Fibroblast of pulmonary artery (primary cell): ENCODE measurements at places on chromosomes 7 and 10.
A peak's percentile ranks its signal among the peaks of the same experiment; 100 is the strongest.

DNA sequence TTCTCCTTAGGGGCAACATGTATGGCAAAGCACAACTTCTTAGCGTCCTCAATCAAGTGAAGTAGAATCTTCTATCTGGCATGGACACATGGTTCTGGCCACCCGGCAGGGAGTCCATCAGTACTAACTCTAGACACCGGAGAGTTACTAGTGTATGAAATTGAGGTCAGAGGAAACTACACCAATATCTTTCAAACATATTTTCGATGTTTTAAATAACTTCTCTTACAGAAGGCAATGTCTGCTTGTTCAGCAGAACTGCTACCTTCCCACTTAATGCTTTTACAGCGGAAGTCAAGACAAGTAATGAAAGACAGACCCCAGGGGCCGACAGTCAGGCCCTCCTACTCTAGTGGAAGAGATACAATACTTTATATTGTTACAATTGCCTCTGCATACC is 89.9 kb downstream of the RNF216 start:
- DNase-seq, result peak; percentile 33

- no peak for DNase-seq
Measured at GRCh38 chr7:94444813-94445212, 50.1 kb downstream of the COL1A2 start.

DNA sequence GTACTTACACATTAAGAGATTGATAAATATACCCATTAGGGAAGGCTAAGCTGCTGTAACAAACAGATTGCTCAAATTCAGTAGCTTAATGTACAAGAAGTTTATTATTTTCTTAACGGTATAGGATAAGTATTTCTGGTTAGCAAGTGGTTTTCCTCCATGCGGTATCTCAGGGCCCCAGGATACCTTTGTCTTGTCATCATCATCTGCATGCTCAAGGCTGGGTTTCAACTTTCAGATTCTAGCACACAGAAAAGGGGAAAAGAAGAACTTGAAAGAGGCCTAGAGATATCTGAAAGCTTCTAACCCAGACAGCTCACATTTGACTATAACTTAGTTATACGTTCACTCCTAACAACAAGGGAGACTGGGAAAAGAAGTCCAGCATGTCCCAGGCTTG is 11.8 kb upstream of the GALNT17 start:
- no peak for DNase-seq

GRCh38 chr7:73761854-73762658 is 8.0 kb downstream of the CLDN3 start:
- DNase-seq, result no peak

- no peak for DNase-seq
Measured at GRCh38 chr7:129368389-129368986, 65.7 kb upstream of the STRIP2 start.

DNA sequence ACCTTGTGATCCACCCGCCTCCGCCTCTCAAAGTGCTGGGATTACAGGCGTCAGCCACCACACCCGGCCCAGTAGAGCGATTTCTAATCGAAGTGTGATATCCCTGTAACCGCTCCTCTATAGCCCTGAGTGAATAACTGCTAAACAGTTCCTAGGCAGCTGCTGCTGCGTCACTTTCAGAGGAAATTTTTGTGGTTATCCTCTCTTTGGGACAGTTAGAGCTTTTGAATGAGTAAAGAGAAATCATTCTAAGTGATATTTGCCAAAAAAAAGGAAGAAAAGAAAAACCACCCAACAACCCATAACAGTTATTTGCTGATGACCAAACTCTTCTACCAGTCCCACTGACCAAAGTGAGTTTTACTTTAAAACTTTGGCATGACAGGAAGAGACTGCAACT is 59.9 kb downstream of the MKX start:
- no peak for DNase-seq

DNA sequence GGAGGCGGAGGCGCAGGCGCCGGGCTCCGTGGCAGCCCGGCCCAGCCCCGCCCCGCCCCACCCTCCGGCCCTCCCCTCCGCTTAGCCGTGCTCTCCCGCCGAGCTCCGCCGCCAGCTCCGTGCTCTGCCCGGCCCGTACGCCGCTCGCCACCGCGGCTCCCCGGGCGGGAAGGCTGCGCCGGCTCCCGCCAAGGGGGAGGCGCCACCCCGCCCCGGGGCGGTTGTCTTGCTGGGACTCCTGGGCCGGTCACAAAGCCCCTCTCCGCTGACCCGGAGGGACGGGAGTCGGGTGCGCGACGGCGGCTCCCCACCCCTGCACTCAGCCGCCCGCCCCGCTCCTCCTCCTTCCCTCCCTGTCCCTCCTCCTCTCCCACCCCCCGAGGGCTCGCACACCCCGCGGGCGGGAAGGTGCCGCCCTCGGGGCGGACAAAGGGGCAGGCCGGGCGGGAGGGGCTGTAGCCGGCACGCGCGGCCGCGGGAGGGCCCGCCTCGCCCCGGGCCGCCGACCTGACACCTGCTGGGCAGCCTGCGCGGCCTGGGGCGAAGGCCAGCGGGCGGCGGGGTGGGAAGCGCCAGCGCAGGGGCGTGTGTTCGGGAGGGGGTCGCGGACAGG is 11.5 kb upstream of the SP8 start:
- DNase-seq, result no peak

DNA sequence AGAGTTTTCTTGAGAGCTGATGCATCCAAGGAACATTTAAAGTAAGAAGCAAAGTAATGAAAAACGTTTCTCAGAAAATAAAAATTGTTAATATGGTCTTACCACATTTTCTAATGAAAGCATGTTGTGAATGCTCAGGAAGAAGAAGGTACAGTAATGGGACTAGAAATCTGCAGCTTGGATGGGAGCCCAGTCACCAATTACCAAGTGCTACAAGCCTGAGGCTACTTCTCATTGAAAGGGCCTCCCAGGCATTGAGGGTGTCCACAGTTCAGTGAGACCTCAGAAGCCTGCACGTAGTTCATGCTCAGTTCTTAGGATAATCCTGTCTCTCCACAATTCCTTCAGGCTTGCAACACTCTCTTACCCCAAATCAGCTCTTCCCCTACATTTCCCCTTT is 17.6 kb downstream of the PTN start:
- DNase-seq, result no peak

DNA sequence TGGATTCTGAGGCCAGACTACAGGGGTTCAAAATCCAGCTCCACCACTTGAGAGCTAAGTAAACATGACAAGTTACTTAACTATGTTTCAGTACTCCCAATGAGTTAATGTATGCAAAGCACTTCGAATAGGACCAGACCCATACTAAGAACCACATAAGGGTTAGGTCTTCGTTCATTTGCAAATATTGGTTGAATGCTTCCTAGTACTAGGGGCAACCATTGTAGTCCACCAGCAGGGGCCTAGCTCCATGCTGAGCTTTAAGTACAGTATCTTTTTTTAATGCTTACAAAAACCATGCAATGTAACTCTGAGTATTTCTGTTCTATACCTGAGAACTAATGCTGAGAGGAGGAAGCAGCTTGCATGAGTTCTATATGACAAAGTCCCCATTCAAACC is 80.4 kb upstream of the PDE1C start:
- no peak for DNase-seq

- no peak for DNase-seq
Measured at GRCh38 chr7:45690762-45691150, 116.6 kb downstream of the ADCY1 start.

- peak; percentile 46 for DNase-seq
Measured at GRCh38 chr7:30778255-30779025, 7.2 kb downstream of the MINDY4 start.

DNA sequence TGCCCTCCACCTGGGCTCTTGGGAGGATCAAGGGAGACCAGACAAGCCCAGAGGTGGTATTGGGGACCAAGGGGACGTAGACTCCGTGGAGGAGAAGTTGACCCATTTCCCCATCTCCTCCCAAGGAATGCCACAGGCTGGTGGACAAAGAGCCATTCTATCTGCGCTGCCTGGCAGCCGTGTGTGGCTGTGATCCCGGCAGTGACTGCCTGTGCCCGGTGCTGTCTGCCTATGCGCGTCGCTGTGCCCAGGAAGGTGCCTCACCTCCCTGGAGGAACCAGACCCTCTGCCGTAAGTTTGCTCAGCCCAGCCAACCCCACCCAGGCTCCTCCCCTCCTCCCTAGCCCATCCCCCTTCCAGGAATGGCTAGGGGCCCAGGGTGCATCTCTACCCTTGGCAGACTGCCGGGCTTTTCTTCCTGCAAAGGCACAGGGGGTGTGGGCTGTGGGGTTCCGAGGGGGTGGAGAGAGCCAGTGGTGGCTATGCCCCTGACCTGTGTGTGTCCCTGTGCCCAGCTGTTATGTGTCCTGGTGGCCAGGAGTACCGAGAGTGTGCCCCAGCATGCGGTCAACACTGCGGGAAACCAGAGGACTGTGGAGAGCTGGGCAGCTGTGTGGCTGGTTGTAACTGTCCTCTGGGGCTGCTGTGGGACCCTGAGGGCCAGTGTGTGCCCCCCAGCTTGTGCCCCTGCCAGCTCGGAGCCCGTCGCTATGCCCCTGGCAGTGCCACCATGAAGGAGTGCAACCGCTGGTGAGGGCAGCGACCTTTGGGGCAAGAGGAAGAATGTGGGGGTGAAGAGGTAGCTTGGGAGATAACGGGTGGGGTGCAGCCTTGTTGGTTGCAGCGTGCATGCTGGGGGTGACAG is 10.2 kb upstream of the ZNF467 start:
- no peak for DNase-seq

DNA sequence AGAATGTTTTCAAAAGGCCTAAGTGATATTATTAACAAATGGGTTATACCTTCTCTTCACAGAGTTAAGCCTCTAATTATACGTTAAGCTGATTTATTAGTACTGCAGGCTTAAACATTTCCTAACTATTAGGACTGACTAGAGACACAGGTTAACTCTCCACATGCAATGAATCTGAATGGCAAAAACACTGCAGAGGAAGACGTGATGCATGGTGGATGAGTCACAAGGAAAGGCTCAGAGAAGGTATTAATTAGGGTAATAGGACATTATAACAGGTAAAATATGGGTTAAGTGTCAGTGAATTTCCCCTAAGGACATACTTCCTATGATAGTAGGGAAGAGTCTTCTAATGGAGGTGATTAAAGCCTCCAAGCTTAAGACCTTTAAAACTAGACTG is 24.7 kb upstream of the SEM1 start:
- no peak for DNase-seq

DNA sequence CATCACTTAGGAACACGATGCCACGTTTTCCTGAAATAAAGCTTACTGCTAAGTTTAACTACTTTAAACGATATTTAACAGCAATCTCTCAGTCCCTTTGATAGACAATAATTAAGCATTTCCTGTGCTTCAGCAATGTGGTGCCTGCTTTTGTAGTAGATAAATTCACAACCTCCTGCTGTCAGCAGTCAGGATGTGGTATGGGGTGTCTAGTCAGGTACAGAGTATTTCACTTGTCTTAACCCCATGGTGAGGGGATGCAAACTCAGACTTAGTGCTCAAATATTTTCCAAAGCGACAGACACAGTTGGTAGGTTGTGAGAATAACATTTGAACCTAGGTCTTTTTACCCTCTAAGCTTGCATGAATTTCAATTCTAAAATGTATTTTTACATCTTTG is 526.2 kb upstream of the PFKP start:
- no peak for DNase-seq

GRCh38 chr7:30845426-30846135 is 66.1 kb upstream of the AQP1 start:
- DNase-seq, result peak; percentile 42

- DNase-seq, result no peak
Measured at GRCh38 chr7:155438777-155439176, 19.2 kb upstream of the EN2 start.

DNA sequence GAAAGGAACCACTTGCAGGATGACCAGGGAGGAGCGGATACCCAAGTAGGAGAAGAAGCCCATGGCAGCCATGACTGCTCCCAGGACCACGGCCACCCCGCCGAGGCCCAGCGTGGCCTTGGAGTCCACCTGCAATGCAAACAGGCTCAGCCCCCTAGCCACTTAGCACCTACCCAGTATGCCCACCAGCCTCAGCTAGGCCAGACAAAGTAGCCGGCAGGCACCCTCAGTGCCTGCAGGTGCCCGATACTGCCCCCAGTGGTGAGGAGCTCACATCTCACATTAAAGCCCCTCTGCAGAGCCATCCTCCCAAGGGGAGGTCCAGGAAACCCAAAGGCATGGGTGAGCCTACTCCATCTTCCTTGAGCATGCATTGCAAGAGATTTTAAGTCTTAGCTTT is 6.6 kb downstream of the NPC1L1 start:
- peak; percentile 34 for DNase-seq

DNA sequence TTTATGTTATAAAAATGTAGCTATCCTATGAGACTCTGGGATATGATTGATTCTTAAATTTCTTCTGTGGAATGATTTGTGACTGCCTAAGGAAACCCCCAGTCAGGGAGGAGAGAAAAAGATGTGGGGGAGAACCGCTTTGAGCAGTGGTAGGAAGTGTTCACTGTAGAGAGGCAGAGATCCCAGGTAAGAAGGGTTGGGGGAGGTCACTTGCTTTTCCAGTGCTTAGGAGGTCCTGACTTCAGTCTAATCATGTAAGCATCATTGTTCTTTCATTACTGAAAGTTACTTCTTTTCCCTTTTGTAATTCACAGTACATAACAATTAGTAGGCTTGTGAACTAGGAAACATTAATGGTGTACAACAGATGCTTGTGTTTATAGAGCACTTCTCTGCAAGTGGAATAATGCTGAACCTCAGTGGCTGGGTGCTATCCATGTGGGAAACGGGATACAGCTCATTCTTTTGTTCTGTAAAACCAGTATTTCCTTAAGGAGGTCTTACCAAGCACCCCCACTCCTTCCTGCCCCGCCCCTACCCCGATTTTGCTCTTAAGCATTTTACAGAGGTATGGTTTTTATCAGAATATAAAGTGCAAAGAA is 165.4 kb downstream of the ST7 start:
- no peak for DNase-seq

DNA sequence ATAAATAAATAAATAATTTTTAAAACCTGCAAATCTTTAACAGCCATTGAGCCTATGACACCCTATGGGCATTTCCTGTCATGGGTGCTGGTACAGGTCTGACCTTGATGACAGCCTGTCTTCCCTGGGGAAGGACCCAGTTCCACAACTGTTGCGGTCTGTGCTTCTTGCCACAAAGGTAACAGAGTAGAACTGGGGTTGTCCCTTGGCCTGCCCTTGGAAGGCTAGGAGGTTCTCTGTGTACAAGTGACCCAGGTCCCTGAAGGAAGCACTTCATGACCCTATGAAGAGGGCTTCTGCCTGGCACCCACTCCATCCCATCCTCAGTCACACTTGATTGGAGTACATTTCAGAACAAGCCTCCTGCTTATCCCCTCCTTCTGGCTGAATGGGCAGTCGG is 66.9 kb downstream of the OGDH start:
- DNase-seq, result no peak

- DNase-seq, result no peak
Measured at GRCh38 chr10:6337382-6337781, 134.7 kb downstream of the PFKFB3 start.

GRCh38 chr7:68729371-68729770 is 868.9 kb upstream of the AUTS2 start:
- DNase-seq, result no peak

- DNase-seq, result peak; percentile 43
Measured at GRCh38 chr10:44788147-44789129, 122.7 kb upstream of the TMEM72 start.
